MG63 (cell line): ENCODE measurements at places on chromosomes 16 and 17. TPM values are rescaled to one million over a fixed set of nuclear protein-coding genes. Genes with fewer than 3 reads are reported as not detected.

Gene TPSG1
- 1.7 and 1.9 TPM in 2 replicates for total RNA-seq

Gene TMEM132E
- not detected in 2 replicates for total RNA-seq

Gene WNT3
- 5.6 and 8.5 TPM in 2 replicates for total RNA-seq

Gene NPIPB13
- 0.89 and 4.2 TPM in 2 replicates for total RNA-seq

Gene ULK2
- 12.0 and 13.8 TPM in 2 replicates for total RNA-seq

Gene HAS3
- 65.0 and 71.9 TPM in 2 replicates for total RNA-seq

Gene BTBD17
- total RNA-seq: not detected in 2 replicates

Gene UTS2R
- not detected in 2 replicates for total RNA-seq

Gene MAFG
- total RNA-seq: 11.8 and 14.9 TPM in 2 replicates

Gene HOXB8
- 3.8 and 4.8 TPM in 2 replicates for total RNA-seq

Gene TBC1D3E
- total RNA-seq: not detected in 2 replicates
